ENCODE measurements at places on chromosomes 4 and X.

GRCh38 chrX:53089224-53089842 is 4.6 kb upstream of the KANTR start:
- DNase-seq, result no peak

DNA sequence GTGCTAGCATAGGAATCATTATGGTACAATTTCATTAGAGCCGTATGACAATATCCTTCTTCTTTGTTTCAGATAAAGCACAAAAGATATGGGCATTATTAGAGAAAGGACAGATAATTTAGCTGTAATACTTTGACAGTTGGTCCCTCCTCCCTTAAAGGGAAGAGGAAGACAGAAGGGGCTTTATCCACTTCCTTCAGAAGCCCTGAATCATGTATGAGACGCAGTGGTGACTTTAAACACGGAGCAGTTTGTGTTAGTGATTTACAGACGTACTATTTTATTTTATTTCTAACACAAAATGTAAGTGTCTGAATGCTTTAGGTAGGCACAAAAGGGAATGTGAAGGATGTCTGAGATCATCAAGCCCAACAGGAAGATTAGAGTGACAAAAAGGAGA is 467.7 kb downstream of the IL15 start:
- no peak for DNase-seq

- no peak for DNase-seq
These were observed 32.3 kb downstream of the SUPT20HL1 start for GRCh38 chrX:24392709-24393108.

DNA sequence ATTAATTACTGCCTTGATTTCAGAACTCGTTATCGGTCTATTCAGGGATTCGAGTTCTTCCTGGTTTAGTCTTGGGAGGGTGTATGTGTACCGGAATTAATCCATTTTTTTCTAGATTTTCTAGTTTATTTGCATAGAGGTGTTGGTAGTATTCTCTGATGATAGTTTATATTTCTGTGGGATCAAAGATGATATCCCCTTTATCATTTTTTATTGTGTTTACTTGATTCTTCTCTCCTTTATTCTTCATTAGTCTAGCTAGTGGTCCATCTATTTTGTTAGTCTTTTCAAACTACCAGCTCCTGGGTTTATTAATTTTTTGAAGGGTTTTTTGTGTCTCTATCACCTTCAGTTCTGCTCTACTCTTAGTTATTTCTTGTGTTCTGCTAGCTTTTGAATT is 32.1 kb downstream of the CDX4 start:
- no peak for DNase-seq

GRCh38 chrX:117969782-117970181 is 146.8 kb downstream of the KLHL13 start:
- no peak for DNase-seq

GRCh38 chrX:112852851-112853250 is 12.2 kb upstream of the AMOT start:
- DNase-seq, result no peak

DNA sequence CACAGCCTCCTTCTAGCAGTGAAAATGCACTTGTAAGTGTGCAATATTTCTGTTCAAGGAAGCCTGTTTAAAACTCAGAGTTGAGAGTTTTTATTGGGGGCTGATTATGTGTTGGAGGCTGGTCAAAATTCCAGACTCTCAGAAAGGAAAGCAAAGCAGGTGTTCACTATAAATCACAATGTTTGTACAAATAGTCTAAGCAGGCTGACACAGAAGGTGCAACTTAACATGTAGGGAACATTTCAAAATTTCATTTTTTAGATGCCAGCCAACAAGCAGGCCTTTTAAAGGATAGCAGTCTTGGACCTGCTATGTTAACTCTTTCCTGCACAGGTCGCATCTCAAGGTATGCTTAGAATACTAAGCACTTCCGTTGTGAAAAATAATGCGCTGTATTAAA is 112.3 kb upstream of the IL13RA1 start:
- DNase-seq, result no peak

- DNase-seq, result no peak
These were observed 1.3 kb downstream of the TMEM47 start for GRCh38 chrX:34655501-34656455.

DNA sequence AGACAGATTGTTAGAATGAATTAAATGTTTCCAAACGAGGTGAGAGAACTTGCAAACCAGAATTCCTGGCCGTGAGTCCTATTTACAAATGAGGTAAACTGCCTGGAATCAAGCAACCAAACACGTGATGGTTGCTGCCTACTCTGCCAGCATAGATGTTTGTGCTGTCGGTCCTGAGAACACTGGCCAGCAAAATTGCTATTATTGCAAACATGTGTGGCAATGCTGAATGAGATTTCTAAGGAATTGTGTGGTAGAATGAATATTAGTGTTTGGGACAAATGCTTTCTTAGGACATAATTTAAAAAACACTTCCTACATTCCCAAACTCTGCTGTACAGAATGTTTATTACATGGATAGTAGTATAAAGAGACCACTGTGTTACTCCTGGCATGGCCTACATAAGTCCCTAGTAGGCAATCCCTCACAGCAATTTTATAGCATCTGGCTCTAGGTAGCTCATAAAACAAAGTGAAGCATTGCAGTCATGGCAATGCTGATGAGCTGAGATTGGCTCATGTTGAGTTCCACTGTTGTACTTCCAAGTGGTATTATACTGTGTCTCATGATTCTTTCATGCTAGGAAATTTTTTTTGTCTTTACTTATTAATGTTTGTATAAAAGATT is 605.2 kb upstream of the EPHA5 start:
- DNase-seq, result no peak

DNA sequence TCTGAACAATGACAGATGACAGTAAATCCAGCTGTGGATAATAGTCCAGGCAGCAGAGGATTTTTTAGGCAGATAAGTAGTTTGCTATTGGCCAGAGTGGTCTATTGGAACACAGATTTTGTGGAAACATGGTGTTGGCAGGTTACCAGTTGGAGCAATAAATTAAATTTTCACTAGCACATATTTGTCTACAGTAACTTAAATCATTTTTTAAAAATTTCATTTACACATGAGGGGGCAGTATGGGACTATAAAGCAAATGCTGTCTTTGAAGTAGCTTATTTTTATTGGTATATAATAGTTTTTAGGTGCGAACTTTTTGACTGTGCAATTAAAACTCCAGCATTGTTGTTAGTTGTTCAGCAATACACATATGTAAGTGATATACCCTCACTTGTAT is 289.8 kb downstream of the ARHGAP10 start:
- no peak for DNase-seq

- DNase-seq, result no peak
These were observed 318.7 kb downstream of the CAMK2D start for GRCh38 chr4:113442826-113443225.

- no peak for DNase-seq
These were observed 36.7 kb upstream of the ANK2 start for GRCh38 chr4:113012786-113013185.

DNA sequence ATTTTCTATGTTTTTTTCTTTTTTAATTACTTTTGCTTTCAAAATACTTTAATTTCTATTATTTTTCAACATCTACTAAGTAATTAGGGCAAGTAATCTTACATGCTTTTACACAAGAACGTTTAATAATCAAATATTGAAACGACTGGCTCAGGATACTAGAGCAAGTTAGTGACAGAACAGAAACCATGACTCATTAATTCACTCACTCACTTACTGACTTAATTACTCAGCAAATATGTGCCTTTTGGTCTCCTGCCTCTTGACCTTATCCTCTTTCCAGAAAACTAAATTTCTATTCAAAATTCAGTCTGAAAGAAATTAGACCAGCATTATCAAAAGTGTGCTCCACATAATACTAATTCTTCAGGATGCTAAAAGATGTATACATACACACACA is 314.9 kb upstream of the TEX13C start:
- DNase-seq, result no peak

DNA sequence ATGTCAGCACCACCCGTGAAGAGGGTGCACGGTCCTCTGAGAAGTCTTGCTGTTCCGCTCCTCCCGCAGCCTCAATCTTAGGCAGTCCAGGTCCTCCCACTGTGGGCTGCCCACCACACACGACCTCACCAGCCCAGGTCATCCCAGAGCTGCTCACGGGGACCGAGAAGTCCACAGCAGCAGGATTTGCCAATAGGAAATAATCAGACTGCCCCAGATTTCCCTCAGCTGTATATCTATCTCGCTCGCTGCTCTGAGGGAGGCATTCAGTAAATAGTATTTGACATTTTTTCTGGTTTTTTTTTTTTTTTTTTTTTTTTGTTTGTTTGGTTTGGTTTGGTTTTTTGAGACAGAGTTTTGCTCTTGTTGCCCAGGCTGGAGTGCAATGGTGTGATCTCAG is 83.8 kb downstream of the STOX2 start:
- DNase-seq, result no peak

DNA sequence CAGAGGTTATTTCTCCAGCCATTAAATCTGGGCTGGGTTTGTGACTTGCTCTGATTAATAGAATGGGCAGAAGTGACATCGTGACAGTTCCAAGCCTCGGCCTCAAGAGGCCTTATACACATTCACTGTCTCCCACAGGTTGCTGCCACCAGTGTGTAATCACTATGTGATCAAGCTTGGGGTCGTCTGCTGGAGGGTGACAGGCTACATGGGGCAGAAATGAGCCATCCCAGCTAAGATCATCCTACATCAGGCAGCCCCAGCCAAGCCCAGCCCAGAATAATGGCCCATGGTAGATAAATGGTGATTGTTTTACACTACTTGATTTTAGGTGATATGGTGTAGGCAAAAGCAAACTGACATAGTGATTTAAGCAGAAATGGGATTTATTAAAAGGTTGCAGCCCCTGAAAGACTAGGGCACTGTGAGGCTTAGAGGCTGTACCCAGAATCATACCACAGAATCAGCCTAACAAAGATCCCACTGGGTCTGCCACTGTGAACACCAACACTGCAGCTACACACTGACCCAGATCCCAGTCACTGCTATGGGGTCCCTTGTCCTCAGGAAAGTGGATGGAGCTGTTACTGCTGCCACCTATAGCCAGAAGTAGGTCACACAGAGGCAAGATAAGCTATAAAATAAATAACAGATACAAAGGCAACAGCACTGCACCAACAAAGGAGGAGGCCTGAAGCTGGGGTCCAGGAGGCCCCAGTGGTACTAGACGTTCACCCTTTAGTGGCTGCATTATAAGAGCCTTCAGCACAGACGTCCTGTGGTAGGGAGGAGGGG is 159.6 kb upstream of the RBPJ start:
- no peak for DNase-seq

DNA sequence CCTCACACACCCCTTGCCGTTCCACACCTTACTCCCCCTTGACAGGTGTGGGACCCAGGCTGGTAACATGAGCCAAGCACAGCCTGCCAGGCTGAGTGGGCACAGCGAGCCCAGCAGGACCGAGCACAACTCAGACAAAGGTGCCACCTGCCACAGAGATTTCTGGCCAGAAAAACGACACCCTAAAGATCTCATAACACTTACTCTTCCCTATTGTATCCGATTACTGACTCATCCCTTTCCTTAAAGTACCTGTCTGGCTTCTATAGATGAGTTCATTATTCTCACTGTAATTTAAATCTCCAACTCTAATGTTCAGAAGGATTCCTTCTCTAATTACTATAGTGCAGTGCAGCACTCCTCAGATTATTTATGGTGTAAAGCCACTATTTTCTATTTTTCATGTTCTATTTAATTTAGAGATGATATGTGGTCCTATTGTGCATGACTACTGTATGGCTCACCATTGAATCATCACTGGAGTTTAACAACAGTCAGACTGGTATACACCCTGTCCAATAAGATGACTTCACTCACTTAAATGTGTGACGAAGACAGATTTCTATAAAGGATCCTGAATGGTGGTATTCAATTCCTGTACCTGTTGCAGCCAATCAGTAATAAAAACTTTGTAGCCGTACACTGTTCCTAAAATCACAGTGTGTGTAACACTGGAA is 7.6 kb upstream of the SYTL5 start:
- DNase-seq, result no peak

DNA sequence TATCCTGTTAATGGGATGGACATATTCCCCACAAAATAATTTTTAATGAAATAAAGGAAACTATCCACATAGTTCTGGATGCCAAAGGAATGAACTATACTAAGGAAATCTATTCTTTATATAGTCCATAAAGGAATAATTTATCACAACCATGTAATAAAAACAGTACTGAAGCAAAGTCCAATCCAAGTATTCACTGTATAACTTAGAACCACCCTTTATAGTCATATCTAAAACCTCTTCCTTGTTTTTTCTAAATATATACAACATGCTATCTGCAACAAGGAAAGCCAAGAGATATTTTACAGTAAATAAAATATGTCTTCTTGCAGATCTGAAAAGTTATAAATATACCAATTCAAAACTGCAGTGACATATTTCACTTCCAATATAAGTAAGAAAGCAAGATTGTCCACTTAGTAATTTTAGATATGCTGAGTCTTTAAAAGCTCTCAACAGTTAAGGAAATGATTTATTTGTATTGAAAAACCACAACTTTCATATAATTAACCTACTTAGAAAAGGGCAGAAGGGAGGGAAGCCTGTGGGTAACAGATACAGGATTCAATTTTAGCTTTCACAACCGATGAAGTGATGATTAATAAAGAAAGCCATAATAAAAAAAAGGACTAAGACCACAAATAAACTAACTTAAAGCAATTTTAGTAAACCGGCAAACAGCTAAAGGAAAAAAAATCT is 8.0 kb downstream of the NR3C2 start:
- DNase-seq, result no peak

DNA sequence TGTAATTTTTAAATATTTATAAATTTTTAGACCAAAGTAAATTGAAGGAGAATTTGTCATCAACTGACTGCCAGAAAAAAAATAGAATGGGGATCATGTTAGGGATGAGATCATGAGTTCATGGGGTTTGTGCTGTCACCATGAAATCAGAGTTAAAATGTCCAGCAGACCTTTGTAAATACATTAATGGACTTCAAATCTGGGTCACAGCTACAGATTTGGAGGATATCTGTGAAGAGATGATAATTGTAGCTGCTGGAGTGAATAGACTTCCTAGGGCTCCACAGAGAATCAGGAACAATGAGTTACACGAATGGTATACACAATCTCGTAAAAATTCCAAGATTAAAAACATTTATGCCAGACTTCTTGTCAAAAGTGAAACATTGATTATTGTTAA is 6.6 kb downstream of the FSTL5 start:
- DNase-seq, result no peak

DNA sequence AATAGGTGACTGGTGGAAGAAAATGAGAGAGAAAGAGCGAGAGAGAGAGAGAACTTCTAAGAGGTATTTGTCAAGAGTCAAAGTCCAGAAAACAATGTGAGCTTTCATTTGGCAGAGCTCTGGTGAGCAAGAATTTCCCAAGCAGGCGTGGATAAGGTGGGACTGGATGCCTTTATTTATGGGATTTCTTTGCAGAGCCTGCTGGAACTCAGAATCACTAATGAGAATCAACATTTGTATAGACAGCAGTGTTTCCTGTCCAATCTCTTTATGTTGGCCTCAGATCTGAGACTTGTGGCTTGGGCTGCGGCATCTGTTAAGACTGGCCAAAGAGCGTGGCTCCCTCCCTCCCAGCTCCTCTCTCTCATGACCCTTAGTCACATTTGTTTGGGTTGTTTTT is 67.9 kb upstream of the TBL1X start:
- DNase-seq, result no peak

GRCh38 chrX:66164931-66165330 is 884 bp downstream of the HEPH start:
- no peak for DNase-seq

- no peak for DNase-seq
These were observed 17.2 kb downstream of the ANXA10 start for GRCh38 chr4:168109527-168109926.
